Neural crest cell (in vitro differentiated cells): ENCODE measurements at places on chromosomes 7 and 10. TPM values are rescaled to one million over a fixed set of nuclear protein-coding genes. Genes with fewer than 3 reads are reported as not detected.

GRCh38 chr10:13062803-13063202 is 37.2 kb upstream of the OPTN start:
- no peak for DNase-seq

DNA sequence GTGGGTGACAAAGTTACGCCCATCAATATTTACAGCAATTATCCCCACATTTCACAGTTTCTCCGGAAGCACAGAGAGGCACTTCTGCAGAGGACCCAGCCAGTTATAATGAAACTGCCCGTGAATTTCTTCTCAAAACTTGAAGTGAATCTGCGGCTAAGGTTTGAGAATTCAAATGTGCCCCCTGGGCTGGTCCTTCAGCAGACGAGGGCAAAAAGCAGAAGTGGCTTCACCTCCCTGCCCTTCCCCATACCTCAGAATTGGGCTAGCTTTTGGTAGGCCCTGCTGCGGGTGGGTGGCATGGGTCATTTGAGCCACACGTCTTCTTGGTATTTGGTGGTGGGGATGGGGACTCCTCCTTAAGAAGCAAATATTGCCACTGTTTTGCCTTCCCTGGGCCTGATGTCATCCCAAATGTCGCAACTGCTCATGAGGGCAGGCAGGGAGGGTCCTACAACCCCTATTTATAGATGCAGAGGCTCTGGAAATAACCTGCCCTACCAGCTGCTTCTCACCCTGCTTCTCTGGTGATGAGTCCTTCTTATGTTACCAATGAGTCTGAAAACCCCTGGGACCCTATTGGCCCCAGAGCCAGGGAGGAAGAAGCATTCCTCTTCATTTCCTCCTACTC is 16.6 kb upstream of the WDFY4 start:
- no peak for DNase-seq

- no peak for DNase-seq
Observed at GRCh38 chr10:124626759-124627380, 117.3 kb downstream of the FAM53B start.

- no peak for DNase-seq
Observed at GRCh38 chr10:71228875-71229675, 16.7 kb downstream of the UNC5B start.

DNA sequence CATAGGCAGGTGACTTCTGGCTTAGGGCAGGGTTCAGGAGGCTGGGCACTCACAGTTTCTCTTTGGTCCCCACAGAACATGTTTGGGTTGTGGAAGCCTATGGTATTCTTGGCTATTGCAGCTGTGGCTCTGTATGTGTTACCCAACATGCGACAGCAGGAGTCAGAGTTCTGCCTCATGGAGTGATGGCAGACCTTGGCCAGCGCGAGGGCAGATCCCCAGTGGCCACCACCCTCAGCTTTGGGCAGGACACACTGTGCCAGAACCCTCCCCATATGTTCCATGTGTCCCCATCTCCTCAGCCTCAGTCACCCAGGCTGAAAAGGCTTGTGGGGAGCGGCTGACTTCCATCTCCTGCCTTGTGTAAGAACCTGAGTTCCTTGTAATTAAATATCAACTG is 8.5 kb upstream of the FLNC start:
- no peak for DNase-seq

GRCh38 chr7:78037603-78038002 is 239.0 kb downstream of the PHTF2 start:
- DNase-seq, result no peak

GRCh38 chr7:38840736-38841460 is 68.1 kb downstream of the VPS41 start:
- DNase-seq, result no peak

DNA sequence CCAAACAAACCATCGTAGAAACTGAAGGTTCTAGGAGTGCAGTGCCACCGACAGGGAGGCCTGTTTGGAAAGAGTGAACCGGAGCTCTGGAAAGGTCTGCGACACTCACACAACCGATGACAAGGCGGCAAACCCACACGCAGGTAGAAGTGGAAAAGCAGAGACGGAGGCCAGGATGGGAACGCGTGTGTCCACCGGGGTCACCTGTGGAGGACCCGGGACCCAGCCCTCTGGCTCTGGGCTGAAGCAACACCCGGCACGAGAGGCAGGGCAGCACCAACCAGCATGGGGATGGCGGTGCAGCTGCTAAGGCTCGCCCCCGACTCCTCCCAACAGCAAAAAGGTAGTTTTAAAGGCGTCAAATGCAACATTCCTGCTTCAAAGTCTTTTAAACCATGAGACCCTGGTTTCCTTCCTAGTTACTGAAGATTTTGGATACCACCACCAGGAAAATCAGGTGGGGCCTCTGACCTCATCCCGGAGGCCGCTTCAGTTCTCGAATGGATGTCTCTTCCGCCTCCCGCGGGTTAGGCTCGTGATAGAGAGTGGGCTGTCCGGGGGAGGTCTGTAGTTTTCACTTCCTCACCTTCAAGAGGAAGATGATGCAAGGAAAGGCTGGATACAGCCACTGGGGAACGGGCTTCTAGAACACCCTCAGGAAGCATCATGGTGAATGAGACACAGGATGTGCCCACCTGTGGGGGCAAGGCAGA is 115.5 kb downstream of the SMURF1 start:
- DNase-seq, result no peak

DNA sequence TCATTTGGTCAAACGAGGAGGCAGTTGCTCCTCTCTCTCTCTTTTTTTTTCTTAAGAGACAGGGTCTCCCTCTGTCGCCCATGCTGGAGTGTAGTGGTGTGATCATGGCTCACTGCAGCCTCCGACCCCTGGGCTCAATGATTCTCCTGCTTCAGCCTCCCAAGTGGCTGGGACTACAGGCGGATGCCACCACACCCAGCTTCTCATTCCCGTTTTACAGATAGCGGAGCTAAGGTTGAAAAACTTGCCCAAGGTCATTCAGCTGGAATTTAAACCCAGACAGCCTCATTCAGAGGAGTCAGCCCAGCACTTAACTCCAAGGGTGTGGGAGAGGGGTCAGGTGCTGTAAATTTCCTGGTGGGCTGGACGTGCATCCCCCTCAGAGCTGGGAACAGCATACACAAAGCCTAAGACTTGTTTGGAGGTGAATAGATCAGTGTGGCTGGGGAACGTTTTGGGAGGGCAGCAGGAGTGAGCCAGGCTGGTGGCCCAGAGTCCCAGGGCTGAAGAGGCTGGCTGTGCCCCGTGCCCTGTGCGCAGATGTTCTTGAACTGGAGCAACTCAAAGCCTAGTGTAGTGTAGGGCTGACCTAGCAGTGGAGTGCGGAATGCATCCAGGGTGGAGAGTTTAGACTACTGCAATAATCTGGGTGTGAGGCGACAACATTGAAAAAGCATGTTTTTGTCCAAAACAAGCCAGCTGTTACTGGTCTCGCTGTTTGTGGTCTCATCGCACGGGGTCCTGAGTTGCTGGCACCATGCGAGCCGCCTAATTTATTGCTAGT is 2.3 kb downstream of the HTRA1 start:
- DNase-seq, result no peak

- DNase-seq, result no peak
Observed at GRCh38 chr7:29487424-29487823, 76.2 kb upstream of the PRR15 start.

- no peak for DNase-seq
Observed at GRCh38 chr7:124255041-124255655, 222.3 kb upstream of the TMEM229A start.

DNA sequence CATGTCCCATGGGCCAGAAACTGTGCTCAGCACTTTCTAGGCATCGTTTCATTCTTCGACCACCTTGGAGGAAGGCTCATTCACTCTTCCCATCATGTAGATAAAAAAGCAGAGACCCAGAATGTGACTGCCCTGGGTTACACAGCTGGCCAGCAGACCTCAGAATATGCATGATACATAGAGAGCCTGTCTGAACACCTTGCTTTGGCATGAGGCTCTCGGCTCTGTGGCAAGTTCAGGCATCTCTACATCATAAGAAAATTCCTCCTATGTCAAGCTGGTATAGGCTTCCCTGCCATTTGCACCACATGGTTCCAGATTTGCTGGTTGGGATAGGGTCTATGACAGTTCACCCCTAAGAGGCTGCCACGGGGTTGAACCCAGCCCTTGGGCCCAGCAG is 134.1 kb downstream of the CDH23 start:
- no peak for DNase-seq

The NUTM2A gene
- 3.0 and 3.7 TPM in 2 replicates for total RNA-seq

The SEMA4G gene
- 7.0 and 9.1 TPM in 2 replicates for total RNA-seq

The FXYD4 gene
- total RNA-seq, result not detected in 2 replicates

The TRIM74 gene
- 0.96 and 1.8 TPM in 2 replicates for total RNA-seq

The PRR15 gene
- total RNA-seq, result 0.41 TPM in 1 of 2 replicates, not detected in the other
